ENCODE measurements at places on chromosomes 2 and 18. TPM values are rescaled to one million over a fixed set of nuclear protein-coding genes. Genes with fewer than 3 reads are reported as not detected.

Gene CD28
- not detected for total RNA-seq

Gene TMEM200C
- 0.83 TPM for total RNA-seq

Gene CHRNG
- not detected for total RNA-seq

Gene MAPRE3
- 3.2 TPM for total RNA-seq

Gene VSNL1
- 0.23 TPM for total RNA-seq

Gene REG3A
- not detected for total RNA-seq

Gene FAP
- 182 TPM for total RNA-seq

All from smooth muscle cell of the coronary artery (primary cell).